ENCODE measurements at places on chromosomes 2 and 18.

DNA sequence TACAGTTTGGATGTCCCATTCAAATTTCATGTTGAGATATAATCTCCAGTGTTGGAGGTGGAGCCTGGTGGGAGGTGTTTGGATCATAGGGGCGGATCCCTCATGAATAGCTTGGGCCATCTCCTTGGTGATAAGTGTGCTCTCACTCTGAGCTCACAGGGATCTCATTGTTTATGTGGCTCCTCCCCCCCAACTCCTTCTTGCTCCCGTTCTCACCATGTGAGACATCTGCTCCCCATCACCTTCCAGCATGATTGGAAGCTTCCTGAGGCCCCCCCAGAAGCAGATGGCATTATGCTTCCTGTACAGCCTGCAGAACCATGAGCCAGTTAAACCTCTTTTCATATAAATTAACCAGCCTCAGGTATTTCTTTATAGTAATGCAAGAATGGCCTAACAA, 3.0 kb upstream of the INPP1 start:
- no peak for DNase-seq

GRCh38 chr2:179561702-179562101, 297.1 kb upstream of the SESTD1 start:
- DNase-seq, result no peak

GRCh38 chr2:215364157-215365155, 52.6 kb downstream of the ATIC start:
- DNase-seq, result no peak

- DNase-seq, result no peak
Measured at GRCh38 chr2:77721593-77721992, 199.4 kb upstream of the LRRTM4 start.

DNA sequence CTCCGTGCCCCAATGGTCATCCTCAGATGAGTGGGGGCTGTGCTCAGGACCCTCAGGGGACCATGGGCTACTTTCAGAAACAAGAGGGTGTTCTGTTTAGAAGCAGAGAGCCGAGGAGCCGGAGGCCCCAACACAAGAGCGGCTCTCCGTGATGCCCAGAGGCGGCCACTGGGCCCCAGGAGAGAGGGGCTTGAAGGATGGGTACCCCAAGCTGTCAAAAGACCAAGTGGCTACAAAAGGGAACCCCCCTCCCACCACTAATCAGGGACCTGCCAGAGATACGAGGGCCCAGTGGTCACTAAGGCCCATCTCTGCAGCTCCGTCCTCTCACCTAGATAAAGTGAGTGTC, 93.6 kb downstream of the HDAC4 start:
- no peak for DNase-seq

DNA sequence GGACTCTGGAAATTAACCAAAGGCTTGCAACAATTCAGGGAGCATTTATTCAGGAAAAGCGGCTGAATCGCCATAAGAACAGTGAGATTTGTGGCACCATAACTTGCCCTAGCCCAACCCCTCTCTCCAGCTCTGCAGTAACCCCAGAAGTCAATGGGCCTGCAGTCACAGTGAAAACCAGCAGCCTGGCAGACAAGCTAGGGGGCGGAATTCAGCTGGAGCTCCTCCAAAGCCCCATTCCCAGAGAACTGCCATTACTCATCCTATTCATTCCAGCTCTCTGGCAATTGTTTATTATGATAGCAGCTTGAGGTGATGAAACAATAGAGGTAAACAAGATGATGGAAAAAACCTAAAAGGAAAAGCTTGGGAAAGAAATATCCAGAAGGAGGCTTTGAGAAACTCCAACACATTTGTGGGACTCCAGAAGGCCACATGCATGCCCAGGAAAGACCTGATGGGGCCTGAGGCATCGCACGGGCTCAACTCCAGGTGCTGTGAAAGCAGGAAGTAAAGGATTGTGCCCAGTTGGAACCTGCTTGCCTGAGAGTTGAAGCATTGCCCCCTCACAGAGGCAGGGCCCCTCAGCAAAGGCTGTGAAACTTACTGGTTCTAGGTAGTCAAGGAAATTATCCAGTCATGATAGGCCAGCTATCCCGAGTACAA, 126.7 kb downstream of the TWIST2 start:
- no peak for DNase-seq

DNA sequence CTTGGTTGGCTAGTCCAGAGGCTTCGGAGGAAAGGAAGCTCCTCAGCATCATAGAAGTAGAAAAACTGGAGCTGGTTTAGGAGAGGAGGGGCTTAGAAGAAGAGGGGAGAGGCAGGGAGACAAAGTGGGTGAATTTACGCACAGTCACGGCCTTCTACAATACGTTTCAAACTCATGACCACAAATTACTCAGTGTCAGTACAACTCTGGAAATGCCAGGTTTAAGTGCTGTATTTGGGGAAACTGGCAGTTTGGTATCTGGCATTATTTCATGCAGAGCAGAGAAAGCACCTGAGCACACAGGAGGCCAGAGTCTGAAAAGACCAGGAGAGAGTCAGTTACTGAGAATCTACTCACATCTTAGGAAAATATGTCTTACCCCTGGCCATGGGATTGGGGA, 55.4 kb downstream of the XRCC5 start:
- DNase-seq, result no peak

GRCh38 chr2:197165020-197165419, 145.6 kb downstream of the ANKRD44 start:
- no peak for DNase-seq

- no peak for DNase-seq
Measured at GRCh38 chr2:169464882-169465281, 14.4 kb upstream of the BBS5 start.

GRCh38 chr2:18752667-18753422, 163.5 kb upstream of the NT5C1B start:
- no peak for DNase-seq
